ENCODE measurements at places on chromosomes 5 and 9. TPM values are rescaled to one million over a fixed set of nuclear protein-coding genes. Genes with fewer than 3 reads are reported as not detected.

DNA sequence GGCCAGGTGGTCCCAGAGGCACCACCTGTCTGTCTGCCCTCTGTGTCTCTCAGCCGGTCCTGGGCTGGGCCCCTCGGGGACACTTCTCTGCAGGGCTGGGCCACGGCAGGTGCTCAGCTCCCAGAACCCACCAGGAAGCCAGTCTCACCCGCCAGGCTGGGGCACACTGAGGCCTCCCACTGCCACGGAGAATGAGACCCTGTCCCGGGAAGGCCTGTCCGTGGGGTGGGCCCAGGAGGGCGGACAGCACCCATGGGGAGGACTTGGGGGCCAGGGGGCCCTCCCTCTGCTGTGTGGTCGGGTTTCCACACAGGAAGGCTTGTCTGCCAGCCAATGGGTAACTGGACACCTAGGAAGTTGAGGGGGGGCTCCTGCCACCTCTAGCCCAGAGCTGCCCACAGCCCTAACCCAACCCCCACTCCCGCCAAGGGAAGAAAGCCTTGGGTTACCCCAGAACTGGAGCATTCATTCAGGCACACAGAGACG, 4.1 kb upstream of the TUBB4B start:
- H3K4me3 ChIP-seq: no peak overlapping the region
- peaks cover 7% of the 10 kb centered on the region for H3K36me3 ChIP-seq
- peaks cover 25% of the 10 kb centered on the region for H3K4me1 ChIP-seq
- DNase-seq: no peak
- H3K27ac ChIP-seq: no peak overlapping the region

GRCh38 chr5:109614301-109614700, 75.4 kb upstream of the MAN2A1 start:
- no peak for DNase-seq
- H3K36me3 ChIP-seq: no peaks in the 10 kb centered on the region
- H3K4me1 ChIP-seq: no peaks in the 10 kb centered on the region
- H3K4me3 ChIP-seq: no peak overlapping the region
- peaks cover 3% of the 10 kb centered on the region for H3K27me3 ChIP-seq

DNA sequence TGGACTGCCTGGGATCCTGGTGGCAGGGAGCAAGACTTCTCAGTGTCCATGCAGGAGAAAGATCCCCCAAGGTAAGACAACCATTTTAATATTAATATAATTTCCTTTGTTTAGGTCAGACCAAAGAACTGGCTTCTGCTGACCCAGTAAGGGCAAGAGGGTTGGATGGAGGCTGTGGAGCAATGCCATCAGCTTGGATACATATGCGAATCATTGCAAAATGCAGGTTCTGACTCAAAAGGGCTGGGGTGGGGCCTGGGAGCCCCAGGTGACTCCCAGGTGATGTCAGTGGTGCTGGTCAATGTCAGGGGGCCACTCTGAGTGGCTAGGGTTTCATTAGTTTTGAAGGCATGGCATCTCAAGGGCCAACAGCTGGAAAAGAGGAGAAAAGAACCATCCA, 88.9 kb upstream of the PANK3 start:
- H3K4me1 ChIP-seq: no peaks in the 10 kb centered on the region
- no peak overlapping the region for H3K4me3 ChIP-seq
- no peaks in the 10 kb centered on the region for H3K36me3 ChIP-seq
- no peak for DNase-seq
- H3K27me3 ChIP-seq: no peaks in the 10 kb centered on the region
- H3K27ac ChIP-seq: no peak overlapping the region

DNA sequence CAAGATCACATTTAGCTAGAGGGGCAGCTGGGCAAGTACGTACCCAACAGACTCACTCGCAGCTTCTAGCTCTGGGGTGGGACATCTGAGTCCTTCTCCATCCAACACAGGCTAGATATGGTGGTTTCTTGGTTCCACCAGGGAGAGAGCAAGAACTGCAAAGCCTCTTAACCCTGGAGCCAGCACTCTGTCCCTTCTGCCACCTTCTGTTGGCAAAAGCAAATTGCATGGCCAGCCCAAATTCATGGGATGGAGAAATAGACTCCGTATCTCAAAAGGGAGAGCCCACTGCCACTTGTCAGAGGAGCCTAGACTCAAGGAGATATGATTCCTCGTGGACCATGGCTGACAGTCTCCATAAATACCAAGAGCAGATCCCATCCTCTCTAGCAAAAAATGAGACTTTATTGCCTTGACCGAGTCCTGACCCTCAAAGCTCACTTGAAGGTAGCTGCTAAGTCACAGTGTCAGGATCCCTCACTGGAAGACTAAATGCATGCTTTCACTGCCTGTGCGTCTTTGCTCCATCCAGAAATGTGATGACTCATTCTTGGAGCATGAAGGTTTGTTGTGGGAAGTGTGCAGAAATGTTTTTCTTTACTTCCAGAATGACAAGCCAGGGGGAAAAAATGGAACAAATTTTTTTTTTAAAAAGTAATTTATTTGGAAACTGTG, 28.8 kb upstream of the ROR2 start:
- DNase-seq: no peak
- no peaks in the 10 kb centered on the region for H3K36me3 ChIP-seq
- no peak overlapping the region for H3K4me3 ChIP-seq

- H3K36me3 ChIP-seq: no peaks in the 10 kb centered on the region
- peak overlapping the region; percentile 69 for H3K27ac ChIP-seq
- no peaks in the 10 kb centered on the region for H3K27me3 ChIP-seq
- peaks cover 15% of the 10 kb centered on the region for H3K4me1 ChIP-seq
Observed at GRCh38 chr5:79133657-79134451, 22.2 kb downstream of the BHMT start.

- peaks cover 65% of the 10 kb centered on the region for H3K27me3 ChIP-seq
- H3K27ac ChIP-seq: no peak overlapping the region
- H3K4me1 ChIP-seq: peaks cover 22% of the 10 kb centered on the region
- no peak overlapping the region for H3K4me3 ChIP-seq
- H3K36me3 ChIP-seq: no peaks in the 10 kb centered on the region
- no peak for DNase-seq
Observed at GRCh38 chr9:132125361-132125760, 36.5 kb upstream of the NTNG2 start.

DNA sequence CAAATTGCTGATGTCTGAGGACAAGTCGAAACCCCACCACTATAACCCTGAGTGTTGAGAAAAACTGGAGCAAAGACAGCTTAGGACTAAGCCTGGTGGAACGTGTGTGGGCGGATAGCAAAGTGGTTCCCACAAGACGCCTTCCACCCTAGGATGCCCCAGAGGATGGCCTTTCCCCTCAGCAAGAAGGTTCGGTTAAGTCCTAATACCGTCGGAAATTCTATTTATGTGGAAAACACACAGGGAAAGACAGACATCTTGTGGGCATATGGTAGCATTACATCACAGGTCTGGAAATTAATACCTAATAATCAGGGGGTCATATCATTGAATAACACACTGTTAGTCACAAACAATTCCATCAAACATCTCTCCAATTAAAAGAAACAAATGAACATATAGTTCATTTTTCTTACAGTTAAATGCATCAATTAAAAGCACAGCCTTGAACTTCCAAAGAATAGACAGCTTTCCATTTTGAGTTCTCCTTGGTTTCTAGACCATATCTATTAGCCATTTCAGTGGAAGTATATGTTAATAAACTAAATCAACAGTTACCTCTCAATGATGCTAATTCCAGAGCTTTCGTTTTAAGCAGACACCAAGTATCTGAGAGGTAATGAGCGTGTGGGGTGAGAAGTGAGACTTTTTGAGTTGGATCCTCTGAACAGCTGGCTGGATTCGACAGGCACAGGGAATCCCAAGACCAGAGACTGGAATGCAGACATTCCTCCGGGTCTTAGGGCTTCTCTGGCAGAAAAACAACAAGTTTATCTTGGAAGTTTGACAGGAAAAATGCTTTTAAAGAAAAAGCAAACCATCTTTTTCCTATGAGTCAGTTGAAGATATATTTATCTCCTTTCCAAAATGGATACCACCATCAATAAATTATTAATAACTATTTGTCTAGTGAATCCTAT, 2.9 kb upstream of the ICE1 start:
- no peak overlapping the region for H3K4me3 ChIP-seq
- peaks cover 26% of the 10 kb centered on the region for H3K4me1 ChIP-seq
- H3K27ac ChIP-seq: no peak overlapping the region
- no peak for DNase-seq
- H3K27me3 ChIP-seq: no peaks in the 10 kb centered on the region
- H3K36me3 ChIP-seq: no peaks in the 10 kb centered on the region

- H3K4me1 ChIP-seq: peaks cover 80% of the 10 kb centered on the region
- no peak overlapping the region for H3K4me3 ChIP-seq
- DNase-seq: no peak
- H3K36me3 ChIP-seq: peaks cover 14% of the 10 kb centered on the region
Observed at GRCh38 chr5:142981475-142981874, 211.3 kb downstream of the ARHGAP26 start.

DNA sequence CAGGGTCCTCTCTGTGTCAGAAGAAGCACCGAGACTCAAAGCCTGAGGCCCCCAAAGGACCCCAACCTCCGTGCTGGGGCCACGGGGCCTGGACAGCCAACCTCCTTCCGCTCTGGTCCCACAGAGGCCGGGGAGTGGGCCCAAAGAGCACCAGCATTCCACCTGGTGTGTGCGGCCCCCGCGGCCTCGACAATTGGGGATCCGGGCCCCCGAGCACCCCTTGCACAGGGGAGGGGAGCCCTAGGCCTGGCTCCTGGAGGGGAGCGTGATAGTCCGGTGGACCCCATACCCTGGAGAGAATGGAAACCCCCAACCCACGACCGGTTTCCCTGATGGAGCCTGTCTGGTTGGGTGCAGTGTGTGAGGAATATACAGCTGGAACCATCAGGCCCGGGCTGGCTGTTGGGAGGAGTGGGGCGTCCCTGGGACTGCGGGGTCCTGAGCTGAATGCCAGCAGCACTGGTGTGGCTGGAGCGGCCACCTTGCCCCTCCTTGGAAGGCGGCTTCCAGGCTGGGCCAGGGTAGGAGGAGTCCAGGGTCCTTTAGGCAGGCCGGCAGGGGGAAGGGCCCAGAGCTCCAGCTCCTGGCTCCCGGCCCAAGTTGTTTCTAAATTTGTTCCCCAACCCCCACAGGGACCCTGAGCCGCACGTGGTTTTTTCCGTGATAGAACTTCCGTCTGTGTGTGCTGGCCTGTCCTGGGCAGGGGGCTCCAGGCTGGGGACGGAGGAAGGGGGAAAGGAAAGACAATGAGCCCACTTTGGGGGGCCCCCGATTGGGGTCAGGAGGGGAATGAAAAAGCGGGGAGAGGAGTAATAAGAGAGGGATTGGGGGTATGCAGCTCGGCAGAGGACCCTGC, 825 bp upstream of the TOR4A start:
- DNase-seq: no peak
- peaks cover 7% of the 10 kb centered on the region for H3K36me3 ChIP-seq
- peaks cover 23% of the 10 kb centered on the region for H3K4me1 ChIP-seq
- H3K27me3 ChIP-seq: no peaks in the 10 kb centered on the region

- no peaks in the 10 kb centered on the region for H3K4me1 ChIP-seq
- no peak overlapping the region for H3K4me3 ChIP-seq
- H3K36me3 ChIP-seq: no peaks in the 10 kb centered on the region
- no peak overlapping the region for H3K27ac ChIP-seq
- no peak for DNase-seq
Observed at GRCh38 chr9:115746496-115746895, 407.1 kb upstream of the PAPPA start.

GRCh38 chr9:137320555-137321384, 18.7 kb upstream of the NRARP start:
- peaks cover 10% of the 10 kb centered on the region for H3K4me1 ChIP-seq
- no peak overlapping the region for H3K4me3 ChIP-seq
- H3K27me3 ChIP-seq: peaks cover 3% of the 10 kb centered on the region
- H3K27ac ChIP-seq: peak overlapping the region; percentile 68

DNA sequence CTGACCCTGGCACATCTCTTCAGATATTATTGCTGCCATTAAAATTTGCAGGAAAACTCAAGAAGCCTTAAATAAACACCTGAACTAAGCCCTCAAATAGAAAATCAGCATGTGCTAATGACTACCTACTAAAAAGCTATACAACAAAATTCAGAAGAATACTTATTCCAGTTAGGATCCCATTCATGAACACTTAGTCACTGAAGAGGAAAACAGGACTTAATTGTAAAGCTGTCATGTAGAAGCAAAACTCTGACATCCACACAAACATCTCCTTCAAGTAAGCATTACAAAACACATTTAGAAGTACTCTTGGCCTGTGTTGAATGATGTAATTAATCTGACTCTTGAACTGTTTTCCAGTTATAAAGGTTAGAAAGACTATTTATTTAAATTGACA, 19.9 kb downstream of the ELL2 start:
- H3K4me3 ChIP-seq: no peak overlapping the region
- no peak for DNase-seq
- H3K36me3 ChIP-seq: peaks cover 35% of the 10 kb centered on the region
- no peak overlapping the region for H3K27ac ChIP-seq

GRCh38 chr9:92332577-92333281, 7.0 kb downstream of the CENPP start:
- H3K27ac ChIP-seq: no peak overlapping the region
- no peak overlapping the region for H3K4me3 ChIP-seq
- peaks cover 8% of the 10 kb centered on the region for H3K4me1 ChIP-seq

- no peaks in the 10 kb centered on the region for H3K27me3 ChIP-seq
- no peaks in the 10 kb centered on the region for H3K4me1 ChIP-seq
- no peak for DNase-seq
- H3K36me3 ChIP-seq: no peaks in the 10 kb centered on the region
- no peak overlapping the region for H3K4me3 ChIP-seq
- no peak overlapping the region for H3K27ac ChIP-seq
Observed at GRCh38 chr5:153212471-153212870, 278.0 kb upstream of the GRIA1 start.

Gene DAPK1
- 0.86 TPM for total RNA-seq

Gene MEGF10
- total RNA-seq: not detected

Gene DNLZ
- total RNA-seq: 11.5 TPM

Gene GAPVD1
- 47.7 TPM for total RNA-seq

Gene G3BP1
- total RNA-seq: 198 TPM

Measured in activated CD4-positive, alpha-beta memory T cell treated with anti-CD3 and anti-CD28 coated beads, Interleukin-2, amount 10 ng/mL, durations not matched to agents 7 days and 5 days (primary cell).